ENCODE measurements at places on chromosomes 7 and 10. TPM values are rescaled to one million over a fixed set of nuclear protein-coding genes. Genes with fewer than 3 reads are reported as not detected.

PRSS37 gene
- total RNA-seq: not detected

GRID1 gene
- not detected for total RNA-seq

SH2D4B gene
- total RNA-seq: 0.11 TPM

HMX2 gene
- total RNA-seq: 0.28 TPM

HOXA3 gene
- total RNA-seq: not detected

ZNF485 gene
- 6.9 TPM for total RNA-seq

ITGA8 gene
- total RNA-seq: not detected

ELN gene
- not detected for total RNA-seq

CFAP69 gene
- total RNA-seq: 0.70 TPM

DNA sequence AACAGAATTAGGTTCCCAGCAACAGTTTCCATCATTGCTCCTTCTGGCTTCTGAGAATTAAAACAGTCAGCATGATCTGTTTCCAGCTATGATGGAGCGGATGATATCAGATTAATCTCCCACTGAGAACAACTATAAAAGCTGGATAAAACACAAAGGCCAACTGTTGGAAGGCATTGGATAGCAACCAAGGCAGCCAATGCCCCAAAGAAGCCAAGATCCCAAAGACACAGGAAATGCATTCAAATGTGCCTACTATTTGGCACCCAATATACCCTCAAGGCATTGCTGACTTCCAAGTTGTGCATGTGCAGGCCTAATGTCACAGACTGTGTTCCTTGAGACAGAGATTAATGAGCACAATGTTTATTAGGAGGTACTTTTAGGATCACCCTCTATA lies 259.3 kb downstream of the ARHGAP12 start:
- no peak for DNase-seq

- DNase-seq: no peak
Observed at GRCh38 chr10:17344206-17344605, 110.2 kb downstream of the ST8SIA6 start.

- no peak for DNase-seq
Observed at GRCh38 chr10:11191678-11192077, 174.0 kb downstream of the CELF2 start.

GRCh38 chr7:44772867-44773266 lies 23.6 kb upstream of the PPIA start:
- no peak for DNase-seq

- no peak for DNase-seq
Observed at GRCh38 chr10:79207726-79208125, 139.0 kb downstream of the ZMIZ1 start.

DNA sequence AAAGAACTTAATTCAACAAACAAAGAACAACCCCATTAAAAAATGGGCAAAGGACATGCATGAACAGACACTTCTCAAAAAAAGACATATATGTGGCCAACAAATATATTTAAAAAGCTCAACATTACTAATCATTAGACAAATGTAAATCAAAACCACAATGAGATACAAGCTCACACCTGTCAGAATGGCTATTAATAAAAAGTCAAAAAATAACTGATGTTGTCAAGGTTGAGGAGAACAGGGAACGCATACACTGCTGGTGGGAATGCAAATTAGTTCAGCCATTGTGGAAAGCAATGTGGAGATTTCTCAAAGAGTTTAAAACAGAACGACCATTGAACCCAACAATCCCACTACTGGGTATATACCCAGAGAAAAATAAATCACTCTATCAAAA lies 19.1 kb downstream of the ZFAND4 start:
- no peak for DNase-seq

DNA sequence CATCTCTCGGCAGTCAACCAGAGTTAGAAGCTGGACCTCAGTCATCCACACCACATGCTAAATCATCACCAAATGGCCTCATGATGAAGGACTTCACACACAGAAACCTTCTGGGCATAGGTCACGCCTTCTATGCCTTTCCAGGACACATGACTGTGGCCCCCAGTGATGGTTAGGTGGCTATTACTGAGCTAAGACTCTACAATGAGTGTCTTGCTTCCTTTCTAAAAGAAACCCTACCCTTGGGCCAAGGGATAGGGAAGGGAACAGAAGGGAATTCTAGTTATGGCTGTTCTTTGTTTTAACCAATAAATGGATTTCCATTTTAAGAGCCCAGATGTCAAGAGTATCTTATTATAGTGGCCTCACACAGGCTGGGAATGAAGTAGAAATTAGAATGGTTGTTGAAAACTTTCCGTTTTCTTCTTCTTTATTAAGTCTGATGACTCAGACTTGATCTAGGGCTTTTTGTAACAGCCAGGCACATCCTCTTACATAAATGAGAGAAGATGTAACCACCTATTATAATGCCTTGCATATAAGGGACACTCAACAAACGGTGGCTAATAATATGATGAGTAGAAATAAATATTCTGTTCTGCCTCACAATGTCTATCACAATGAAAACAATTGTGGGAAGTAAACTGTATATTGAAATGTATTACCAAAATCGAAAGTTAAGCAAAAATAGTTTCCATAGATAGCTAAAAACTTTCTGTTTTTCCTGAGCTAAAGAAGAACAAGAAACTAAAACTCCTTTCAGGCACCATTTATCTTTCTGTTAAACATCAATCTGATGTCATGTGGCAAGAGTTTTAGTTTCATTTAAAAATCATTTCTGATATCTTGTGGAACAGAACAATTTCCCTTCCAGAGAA lies 62.5 kb upstream of the TOMM7 start:
- peak; percentile 23 for DNase-seq

- DNase-seq: no peak
Observed at GRCh38 chr10:35924759-35925158, 282.7 kb upstream of the FZD8 start.

DNA sequence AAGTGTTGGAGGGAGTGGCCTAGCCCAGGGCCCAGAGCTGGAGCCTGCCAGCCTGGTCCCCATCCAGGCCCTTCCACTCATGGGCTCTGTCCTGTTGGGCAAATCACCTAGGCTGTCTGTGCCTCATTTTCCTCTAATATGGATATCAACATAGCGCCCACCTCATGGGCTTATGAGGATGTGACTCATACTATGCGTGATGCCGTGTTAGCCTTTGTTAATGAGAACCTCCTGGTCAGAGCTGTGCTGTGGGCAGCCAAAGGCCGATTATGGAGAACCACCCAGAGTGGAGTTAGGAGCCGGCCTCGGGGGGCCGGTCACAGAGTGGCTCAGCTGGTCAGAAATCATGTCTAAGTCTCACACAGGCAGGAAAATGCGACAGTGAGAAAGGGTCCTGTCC lies 306.4 kb downstream of the PAXIP1 start:
- DNase-seq: no peak

DNA sequence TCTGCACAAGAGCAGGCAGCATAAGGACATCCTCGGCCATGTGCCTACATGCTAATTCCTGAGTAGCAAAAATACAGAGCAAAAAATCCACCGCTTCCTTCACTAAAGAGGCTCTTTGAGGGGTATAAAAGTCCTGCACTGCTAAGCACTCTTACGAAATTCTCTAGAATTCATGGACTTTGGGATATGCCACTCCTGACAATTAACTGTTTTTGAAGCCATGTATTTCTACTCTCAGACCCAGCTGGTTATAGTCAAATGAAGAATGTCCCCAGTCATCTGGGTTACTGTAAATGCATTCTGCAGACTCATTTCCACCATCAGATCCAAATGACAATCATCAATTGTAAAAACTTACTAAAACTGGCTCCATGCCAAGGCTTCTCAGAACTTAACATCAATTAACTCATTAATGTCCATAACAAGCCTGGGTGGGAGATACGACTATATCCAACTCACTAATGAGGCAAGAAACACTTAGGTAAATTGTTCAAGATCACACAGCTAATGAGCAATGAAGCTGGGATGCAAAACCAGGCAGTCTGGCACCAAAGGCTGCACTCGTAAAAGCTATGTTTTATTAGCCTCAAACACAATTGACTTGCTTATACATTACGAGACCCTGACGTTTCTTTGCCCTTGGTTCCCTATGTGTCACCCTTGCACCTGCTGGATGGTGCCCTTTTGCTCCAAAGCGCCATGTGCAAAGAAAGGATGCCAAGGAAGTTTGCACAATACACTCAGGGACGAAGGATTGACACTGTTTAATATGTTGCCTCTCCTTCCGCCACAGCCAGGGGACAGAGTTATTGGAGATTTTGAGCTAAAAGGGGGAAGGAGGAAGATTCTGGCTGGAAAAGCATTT lies 250.4 kb downstream of the ELMO1 start:
- DNase-seq: no peak

DNA sequence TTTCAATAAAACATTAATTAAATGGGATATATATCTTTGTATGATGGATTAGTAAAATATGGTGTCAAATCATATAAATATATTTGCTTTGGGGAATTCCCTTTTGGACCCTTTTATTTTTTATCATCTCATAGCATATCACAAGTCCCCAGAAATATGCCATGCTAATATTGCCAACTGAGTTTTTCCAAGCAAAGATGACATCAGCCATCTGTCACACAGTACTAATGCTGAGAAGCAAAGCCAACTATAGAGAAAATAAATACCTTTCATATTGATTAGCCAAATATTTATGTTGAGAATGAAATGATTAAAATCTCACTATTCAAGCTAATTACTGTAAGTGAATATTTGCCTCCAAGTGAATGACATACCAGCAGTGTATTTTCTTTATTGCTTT lies 575.3 kb downstream of the ETV1 start:
- no peak for DNase-seq

DNA sequence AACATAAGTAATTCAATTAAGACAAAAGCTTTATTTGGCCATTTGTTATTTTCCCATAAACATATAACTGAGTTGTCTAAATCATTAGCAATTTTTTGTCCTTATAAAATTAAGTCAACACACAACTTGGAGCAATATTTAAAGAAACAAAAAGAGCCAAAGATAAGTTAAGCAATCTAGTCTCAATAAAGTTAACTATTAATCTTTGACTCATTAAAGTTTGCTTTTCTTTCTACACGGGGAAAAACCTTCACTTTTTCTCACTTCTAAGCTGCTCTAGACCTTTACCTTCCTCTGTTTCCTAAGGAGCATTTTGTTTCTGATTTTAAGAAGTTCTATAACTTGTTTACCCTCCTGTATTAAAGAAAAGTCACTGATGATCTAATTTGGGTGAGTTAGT lies 867.1 kb upstream of the PHF14 start:
- no peak for DNase-seq

GRCh38 chr7:137696376-137696775 lies 150.4 kb downstream of the DGKI start:
- DNase-seq: no peak

GRCh38 chr7:43612599-43613589 lies 30.0 kb downstream of the STK17A start:
- peak; percentile 33 for DNase-seq

GRCh38 chr10:129136951-129137350 lies 330.1 kb upstream of the MGMT start:
- no peak for DNase-seq

Measured in activated CD4-positive, alpha-beta T cell treated with anti-CD3 and anti-CD28 coated beads for 36 hours (primary cell).